NCI-H748 treated with DMSO at 0.1 percent for 48 hours (cell line): ENCODE measurements at places on chromosomes 2 and 18.

DNA sequence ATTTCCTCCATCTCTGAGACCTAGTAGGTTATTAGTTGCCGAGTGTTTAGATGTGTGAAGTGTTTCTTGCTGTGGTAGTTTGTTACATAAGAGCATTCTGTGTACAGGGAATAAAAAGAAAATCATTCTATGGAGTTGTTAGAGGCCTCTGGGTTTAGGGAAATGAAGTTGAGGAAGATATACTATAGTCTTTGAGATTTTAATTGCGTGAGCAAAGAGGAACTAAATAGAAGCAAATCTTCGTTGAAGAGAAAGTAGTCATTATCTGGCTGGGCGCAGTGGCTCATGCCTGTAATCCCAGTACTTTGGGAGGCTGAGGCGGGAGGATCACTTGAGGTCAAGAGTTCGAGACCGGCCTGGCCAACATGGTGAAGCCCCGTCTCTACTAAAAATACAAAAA, 19.0 kb downstream of the USP39 start:
- no peak for DNase-seq

- DNase-seq: no peak
Observed at GRCh38 chr2:25056098-25056821, 14.4 kb downstream of the EFR3B start.

GRCh38 chr2:45974762-45975408, 322.3 kb upstream of the EPAS1 start:
- DNase-seq: no peak

DNA sequence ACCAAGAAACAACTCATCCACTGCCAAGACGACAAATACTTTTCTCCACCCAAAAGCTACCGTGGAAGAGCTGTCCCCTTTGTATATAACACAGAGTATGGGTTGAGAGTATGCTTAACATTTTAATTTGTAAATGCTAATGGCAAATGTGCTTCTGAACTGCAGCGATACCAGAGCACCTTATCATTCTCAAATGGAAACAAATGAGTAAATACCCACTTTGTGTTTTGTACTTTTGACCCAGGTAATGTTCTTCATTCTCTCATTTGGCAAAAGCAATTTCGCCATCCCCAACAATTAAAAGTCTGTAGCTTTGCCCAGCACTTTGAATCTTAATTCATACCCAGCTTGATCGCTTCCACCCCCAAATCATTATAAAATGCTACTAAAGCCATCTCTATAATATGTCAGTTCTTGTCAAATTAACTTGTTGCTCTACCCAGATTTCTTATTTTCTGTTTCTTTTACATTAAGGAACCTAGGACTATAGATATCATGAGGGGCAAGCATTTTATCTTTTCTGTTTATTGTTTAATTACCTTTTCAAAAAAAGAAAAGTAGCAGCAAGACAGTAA, 6.2 kb upstream of the POU3F3 start:
- DNase-seq: no peak

GRCh38 chr2:238627899-238628298, 201.2 kb downstream of the ASB1 start:
- no peak for DNase-seq
